ENCODE measurements at places on chromosomes 3 and 15.

DNA sequence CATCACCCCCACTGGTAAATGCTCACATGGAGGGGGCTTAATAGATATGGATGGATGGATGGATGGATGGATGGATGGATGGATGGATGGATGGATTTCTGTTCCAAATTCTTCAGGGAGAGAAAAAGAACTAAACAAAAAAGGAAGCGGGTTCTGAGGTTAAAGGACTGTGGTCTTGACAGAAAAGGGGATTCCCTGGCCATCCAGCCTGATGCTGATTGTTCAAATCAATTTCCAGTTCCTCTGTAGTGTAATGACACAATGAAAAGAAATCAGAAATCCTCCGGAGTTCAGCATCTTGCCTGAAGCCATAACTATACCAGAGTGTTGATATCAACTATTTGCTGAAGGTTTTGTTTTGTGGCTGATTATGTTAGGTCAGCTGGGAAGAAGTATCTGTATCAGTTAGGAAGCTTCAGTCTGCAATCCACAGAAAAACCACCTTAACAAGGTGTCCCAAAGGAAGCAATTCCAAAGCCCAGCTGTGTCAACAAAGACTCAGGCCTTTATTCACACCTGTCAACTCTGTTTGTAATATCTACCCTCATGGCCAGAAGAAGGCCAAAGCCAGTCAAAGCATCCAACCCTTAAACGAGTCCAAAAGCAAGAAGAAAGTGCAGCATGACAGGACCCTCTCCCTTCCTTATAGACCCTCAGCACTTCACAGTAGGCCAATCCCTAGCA, 24.5 kb upstream of the RASA2 start:
- DNase-seq = no peak

GRCh38 chr15:96412045-96412905, 81.8 kb downstream of the NR2F2 start:
- DNase-seq = no peak

DNA sequence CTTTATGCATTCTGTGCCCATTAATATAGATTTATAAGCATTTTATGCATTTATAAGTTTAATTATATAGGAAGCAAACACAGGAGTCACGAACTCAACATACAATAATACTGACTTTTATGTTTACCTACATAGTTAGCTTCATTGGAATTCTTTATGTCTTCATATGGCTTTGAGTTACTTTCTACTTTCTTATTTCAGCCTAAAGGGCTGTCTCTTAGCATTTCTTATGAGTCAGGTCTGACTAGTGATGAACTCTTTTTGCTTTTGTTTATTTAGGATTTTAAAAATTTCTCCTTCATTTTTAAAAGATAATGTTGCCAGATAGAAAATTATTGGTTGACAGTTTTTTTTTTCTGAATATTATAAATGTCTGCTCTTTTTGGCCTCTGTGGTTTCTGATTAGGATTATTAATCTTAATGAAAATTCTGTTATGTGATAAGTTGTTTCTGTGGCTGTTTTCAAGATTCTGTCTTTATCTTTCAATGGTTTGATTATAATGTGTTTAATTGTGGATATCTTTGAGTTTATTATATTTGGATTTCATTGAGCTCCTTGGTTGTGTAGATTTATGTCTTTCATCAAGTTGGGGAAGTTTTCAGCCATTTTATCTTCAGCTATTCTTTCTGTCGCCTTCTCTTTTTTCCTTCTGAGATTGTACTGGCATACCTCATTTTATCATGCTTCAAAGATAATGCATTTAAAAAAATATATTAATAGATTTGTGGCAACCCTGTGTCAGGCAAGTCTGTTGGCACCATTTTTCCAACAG, 54.3 kb downstream of the ATP2C1 start:
- DNase-seq = no peak

DNA sequence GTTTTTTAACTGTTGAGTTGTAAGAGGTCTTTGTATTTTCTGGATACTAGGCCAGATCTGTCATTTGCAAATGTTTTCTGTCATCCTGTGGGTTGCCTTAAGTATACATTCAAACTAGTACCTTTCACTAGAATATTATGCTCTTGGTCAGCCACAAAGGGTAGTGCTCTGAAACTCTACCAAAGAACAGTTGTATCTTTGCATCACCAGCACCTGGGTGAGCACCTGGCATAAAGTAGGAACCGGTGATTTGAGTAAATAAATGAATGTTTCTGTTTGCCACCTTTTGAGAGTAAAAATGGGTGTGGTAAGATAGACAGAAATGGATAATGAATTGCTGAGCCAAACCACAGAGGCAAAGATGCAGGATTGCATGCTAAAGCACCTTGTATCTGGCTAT, 98.7 kb downstream of the SLCO3A1 start:
- DNase-seq = no peak

DNA sequence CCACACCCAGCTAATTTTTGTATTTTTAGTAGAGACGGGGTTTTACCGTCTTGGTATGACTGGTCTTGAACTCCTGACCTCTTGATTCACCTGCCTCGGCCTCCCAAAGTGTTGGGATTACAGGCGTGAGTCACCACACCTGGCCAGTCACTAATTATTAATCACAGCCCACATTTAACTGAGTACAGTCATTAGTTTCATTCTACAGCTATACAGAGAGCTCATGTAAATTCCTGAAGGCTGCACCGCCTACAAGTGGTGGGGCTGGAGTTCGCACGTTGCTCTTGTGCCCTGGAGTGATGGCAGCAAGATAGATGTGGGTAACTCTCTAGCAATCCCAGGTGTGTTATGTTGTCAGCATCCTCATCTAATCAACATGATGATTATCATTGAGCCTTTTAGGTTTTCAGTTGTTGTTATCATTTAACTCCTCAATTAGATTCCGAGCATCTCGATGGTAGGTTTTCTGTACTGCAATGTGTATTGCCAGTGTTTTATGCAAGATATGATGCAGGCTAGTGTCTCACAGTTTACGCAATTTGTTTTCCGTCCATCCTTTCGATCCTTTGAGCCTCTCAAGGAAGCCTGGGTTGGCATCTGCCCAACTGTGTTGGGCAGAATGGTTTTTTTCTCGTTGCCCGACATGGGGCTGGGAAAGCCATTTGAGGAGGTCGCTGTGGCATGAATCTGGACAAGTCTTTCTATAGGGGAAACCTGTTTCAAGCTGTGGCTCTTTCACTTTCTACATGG, 216.3 kb downstream of the LPP start:
- DNase-seq = no peak

GRCh38 chr3:51637941-51638471, 33.0 kb upstream of the TEX264 start:
- DNase-seq = peak; percentile 65

- no peak for DNase-seq
Measured at GRCh38 chr3:141557961-141558706, 71.3 kb downstream of the RASA2 start.

DNA sequence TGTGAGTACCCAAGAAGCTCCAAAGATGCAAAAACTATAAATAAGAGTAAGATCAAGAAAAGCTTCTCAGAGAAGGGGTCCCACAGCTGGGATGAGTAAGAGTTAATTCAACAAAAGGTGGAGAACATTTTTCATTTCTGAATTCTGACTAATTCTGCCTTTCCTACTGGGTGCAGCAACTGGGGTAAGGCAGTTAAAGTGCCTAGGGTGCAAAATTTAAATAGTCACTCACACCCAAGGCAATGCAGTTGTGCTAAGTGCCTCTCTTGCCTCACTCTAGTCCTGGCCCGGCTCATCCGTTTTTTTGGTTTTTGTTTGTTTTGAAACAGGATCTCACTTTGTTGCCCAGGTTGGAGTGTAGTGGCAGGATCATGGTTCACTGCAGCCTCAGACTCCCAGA, 240.2 kb downstream of the TP63 start:
- no peak for DNase-seq

Data from AG10803 (cell line).